RWPE2 (cell line): ENCODE measurements at places on chromosomes 13 and 19.

- DNase-seq: no peak
Observed at GRCh38 chr13:73913079-73913740, 221.0 kb downstream of the KLF12 start.

DNA sequence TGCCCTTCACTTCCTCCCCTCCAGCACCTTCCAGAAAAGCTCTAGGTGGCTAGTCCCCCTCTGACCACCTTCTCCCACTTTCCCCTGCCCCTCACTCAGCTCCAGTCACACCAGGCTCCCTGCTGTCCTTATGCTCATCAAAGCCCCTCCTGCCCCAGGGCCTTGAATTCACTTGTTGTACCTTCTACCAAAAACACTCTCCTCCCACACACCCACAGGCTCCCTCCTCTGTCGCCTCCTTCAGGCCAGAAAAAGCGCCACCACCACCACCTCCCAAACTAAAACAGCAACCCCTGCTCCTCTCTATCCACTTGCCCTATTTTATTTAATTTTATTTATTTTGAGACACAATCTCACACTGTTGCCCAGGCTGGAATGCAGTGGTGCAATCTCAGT, 4.8 kb upstream of the CEACAM16 start:
- DNase-seq: no peak

GRCh38 chr19:34713262-34713637, 20.8 kb upstream of the ZNF181 start:
- DNase-seq: no peak

GRCh38 chr13:73542446-73542845, 483.6 kb downstream of the KLF5 start:
- no peak for DNase-seq

DNA sequence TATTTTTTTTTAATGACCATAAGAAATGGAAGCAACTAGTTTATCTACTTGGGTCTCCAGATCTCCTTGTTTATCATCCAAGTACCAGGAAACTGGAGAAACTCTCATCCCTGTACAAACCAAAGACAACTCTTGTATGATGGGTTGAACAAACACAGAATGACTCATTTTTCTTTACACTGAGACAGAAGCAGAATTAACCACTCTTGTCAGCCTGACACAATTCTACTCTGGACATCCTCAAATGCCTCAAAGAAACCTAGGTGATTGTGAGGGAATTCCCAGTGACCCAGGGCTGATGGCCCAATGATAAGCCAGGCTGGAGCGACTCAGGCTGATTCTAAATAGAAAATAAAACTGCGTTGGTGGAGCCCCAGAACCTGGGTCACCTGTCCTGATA, 151.5 kb downstream of the ZNF737 start:
- no peak for DNase-seq

GRCh38 chr19:12936582-12936981, 1.8 kb upstream of the CALR start:
- no peak for DNase-seq

GRCh38 chr19:13896227-13896626, 9.7 kb downstream of the BRME1 start:
- DNase-seq: no peak

GRCh38 chr13:113022391-113022744, 53.4 kb downstream of the MCF2L start:
- DNase-seq: no peak

- no peak for DNase-seq
Observed at GRCh38 chr13:33918199-33918932, 100.4 kb downstream of the RFC3 start.

DNA sequence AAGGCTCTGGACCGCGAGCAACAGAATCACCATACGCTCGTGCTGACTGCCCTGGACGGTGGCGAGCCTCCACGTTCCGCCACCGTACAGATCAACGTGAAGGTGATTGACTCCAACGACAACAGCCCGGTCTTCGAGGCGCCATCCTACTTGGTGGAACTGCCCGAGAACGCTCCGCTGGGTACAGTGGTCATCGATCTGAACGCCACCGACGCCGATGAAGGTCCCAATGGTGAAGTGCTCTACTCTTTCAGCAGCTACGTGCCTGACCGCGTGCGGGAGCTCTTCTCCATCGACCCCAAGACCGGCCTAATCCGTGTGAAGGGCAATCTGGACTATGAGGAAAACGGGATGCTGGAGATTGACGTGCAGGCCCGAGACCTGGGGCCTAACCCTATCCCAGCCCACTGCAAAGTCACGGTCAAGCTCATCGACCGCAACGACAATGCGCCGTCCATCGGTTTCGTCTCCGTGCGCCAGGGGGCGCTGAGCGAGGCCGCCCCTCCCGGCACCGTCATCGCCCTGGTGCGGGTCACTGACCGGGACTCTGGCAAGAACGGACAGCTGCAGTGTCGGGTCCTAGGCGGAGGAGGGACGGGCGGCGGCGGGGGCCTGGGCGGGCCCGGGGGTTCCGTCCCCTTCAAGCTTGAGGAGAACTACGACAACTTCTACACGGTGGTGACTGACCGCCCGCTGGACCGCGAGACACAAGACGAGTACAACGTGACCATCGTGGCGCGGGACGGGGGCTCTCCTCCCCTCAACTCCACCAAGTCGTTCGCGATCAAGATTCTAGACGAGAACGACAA, 1.8 kb downstream of the PCDH17 start:
- peak; percentile 39 for DNase-seq

DNA sequence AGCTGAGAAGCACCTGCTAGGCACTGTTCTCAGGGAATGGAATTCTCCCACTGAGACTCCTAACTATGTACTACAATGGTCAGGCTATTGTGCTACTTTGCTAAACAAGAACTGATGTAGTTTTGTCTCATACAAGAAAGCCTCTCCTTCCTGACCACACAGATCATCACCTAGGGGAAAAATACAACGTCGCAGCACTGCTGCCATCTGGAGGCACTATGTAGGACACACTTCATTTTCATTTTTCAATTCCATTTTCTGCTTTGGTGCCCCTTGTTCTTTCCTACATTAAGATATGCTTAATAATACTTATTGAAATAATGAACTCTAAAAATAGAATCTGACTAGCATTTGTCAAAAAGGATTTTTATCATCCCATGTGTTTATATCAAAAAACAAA, 21.1 kb downstream of the PROSER1 start:
- DNase-seq: no peak

DNA sequence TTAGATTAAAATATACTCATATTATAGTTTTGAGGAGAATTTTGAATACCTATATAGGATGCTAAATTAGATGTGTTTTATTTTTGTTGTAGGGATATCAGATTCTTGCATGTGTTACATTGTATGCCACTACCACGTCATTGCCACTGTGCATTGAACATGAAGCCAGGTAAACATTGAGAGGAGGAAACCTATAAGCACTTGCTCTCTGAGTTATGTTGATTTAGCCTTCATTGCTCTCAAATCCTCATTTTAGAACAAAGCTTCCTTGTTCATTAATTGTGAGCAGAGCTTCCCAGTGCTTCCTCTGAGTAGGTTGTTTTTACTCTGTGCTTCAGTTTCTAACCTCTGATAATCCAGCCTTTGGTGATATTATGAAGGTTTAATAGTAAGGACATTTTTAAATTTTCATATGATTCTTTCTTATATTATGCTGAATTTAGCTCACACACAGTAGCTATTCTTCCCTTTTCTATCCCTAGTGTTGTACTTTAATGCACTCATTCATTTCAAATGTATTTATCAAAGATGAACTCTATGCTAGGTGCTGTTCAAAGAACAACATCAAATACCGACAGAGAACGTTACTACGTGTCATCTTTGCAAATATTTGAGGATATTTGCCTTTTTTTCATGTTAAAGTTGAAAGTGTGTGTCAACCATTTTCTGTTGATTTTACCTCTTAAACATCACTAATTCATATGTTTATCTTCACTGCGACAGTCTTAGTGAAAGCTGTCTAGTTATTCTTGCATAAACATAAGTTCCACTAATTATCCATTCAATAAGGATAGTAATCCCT, 1448.0 kb upstream of the MIR17HG start:
- DNase-seq: no peak

DNA sequence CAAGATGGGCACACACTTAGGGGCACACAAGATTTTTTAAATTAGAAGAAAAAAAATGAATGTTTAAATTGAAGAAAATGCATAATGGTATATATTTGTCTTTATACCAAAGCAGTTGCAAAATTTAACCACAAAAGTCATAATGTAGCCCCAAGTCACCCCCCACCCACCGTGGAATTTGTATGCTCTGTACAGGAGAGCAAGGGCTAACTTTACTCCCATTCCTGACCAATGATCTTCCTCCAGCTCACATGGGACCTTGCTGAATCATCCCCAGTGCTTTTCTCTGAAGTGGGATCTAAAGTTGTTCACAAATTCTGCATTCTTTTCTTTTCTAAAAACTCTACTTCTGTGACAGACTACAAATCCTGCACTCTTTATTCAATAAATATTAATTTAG, 597.0 kb downstream of the UQCRFS1 start:
- DNase-seq: no peak

- no peak for DNase-seq
Observed at GRCh38 chr13:49749848-49750247, 42.6 kb downstream of the KPNA3 start.

GRCh38 chr19:3401004-3401768, 34.8 kb downstream of the NFIC start:
- no peak for DNase-seq
